ENCODE measurements at places on chromosomes 11 and 22.

- no peak for DNase-seq
Observed at GRCh38 chr11:116657842-116658825, 114.7 kb downstream of the BUD13 start.

DNA sequence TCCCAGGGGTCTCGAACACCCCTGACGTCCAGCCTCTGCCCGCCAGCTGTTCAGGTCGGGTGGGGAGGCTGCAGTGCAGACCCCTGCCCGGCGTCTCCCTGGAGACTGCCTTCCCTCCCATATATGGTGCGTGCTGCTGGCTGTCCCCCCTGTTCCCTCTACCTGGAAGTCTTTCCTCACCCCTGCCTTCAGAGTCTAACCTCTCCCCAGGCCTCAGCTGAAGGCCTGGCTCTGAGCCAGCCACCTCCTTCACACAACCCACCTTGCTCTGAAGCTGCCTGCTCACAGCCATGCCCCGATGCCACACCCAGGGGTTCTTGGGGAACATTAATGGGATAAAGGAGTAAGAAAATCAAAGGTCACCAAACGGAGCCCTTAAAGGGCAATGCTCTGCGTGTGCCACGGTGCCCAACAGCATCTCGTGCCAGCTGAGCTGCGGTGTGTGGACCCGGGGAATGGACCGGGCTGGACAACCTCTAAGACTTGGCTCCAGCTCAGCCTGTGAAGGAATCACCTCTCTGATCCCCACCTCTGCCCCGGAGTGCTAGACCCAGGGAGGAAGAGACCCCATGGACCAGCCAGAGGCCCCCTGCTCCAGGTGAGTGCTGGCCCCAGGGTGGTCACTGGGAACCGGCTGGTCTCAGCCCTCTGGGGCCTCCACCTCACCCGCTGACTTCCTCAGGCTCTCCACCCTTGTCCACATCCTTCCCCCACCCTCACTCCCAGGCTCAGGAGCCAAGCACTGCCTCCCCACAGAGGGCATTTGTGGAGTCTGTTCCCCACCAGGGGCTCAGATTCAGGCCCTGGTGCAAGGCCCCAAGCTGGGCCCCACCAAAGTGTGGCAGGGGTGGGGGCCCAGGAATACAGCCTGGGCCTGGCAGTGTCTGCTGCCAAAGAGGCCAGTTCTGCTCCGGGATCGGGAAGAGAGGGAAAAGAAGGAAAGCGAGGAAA, at the start of gene NLRP6:
TSS of gene NLRP6 (plus strand) at position 407 of the 951 bp plus-strand sequence. CDS start at position 570, 163 bp downstream.
- DNase-seq, result no peak

GRCh38 chr22:46454504-46455269, 82.7 kb downstream of the CELSR1 start:
- DNase-seq, result no peak

DNA sequence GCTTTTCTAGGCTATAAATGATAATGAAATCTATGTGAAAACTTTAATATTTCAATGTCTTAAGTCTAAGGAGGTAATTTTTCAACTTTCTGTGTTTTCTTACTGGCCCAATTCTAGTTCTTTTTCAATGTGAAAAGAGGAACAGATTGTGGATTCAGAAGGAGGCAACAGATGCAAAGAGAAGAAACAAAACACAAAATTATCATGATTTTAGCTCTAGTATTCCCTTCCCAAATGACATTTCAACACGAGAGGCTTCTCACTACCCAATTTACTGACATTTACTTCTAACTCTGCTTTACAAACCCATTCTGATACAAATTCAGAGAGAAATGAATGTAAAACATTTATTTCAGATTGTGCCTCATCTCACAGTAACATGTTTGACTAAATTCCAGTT, 169.4 kb downstream of the WT1 start:
- no peak for DNase-seq

- no peak for DNase-seq
Observed at GRCh38 chr11:6660712-6661111, 5.1 kb upstream of the DCHS1 start.

DNA sequence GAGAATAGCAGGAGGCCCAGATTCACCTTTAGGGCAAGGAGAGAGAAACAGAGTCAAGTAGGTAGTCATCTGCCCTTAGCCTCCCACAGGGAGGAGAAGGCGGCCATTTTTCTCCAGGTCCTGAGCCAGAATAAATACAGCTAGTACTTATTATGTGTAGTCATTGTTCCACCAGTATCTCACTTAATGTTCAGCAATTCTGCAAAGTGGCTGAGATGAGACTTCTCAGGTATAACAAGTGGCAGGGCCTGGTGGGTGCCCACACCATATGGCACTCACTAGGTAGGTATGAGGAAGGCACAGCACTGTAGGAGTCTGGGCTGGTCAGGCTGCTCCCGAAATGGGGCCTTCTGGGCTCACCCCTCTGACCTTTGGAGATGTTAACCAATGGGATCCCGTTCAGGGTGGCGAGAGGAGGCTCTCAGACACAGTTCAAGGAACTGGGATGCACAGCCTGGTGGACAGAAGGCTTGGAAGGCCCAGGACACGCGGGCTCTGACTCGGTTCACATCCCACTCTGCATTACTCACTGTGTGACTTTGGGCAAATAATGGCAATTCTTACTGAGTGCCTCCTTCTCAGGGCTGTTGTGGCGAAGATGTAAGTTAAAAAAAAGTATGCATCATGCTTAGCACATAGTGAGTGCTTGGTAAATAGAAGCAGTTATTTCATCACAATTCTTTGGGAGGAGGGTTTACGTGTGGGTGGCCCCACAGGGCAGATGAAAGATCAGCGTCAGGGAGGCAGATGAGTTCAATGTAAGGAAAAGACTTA, 25.1 kb downstream of the RTN4RL2 start:
- no peak for DNase-seq

GRCh38 chr22:43447380-43447779, 35.6 kb downstream of the MPPED1 start:
- DNase-seq, result no peak

DNA sequence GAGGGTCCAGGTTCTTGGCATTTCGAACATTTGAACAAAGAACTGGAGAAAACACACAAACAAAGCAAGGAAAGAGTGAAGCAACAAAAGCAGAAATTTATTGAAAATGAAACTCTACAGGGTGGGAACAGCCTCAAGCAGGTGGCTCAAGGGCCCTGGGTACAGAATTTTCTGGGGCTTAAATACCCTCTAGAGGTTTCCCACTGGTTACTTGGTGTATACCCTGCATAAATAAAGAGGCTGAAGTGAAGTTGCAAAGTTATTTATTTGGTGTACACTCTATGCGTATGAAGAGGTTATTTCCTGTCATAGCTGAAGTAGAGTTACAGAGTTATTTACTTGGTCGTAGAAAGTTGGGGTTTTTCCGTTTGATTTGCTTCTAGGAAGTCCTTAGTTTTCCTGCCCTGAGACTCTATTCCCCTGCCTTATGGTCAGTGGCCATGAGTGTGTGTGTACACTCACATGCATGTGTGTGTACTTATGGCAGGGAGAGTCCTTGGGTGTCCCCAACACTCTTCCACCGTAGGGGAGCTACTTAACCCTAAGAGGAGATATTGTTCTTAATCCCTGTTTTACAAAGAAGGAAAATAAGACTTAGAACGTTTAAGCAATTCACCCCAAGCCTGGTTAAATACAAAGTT, 5.6 kb upstream of the SMCO4 start:
- DNase-seq, result no peak

DNA sequence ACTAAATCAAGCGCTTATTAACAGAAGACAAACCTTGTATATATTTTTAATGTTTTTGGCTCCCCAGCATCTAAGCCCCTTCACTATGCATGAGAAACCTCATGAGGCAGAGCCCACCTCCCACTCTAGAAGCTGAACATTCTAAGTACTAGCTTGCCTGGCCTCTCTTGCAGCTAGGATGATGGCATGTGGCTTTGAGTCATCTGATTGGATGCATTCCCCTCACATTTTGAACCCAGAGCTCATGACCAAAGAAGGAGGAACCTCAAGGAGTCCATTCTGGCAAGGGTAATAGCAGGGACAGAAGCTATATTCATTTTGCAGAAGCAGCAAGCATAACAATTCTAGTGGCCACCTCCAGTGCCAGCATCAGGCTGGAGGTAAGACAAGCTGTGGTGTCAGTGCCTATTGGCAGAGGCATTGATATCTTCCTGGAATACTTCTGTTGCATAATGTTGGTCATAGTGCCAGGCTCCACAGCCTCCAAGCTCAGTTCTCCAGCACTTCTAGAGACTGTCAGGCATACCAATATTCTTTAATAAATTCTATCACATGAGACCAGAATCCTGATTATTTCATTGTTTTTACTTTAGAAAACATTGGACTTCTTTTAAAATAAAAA, 14.2 kb upstream of the ZC3H12C start:
- no peak for DNase-seq

GRCh38 chr11:128171506-128171905, 415.9 kb downstream of the ETS1 start:
- no peak for DNase-seq

GRCh38 chr11:79244241-79244772, 196.5 kb downstream of the TENM4 start:
- no peak for DNase-seq

DNA sequence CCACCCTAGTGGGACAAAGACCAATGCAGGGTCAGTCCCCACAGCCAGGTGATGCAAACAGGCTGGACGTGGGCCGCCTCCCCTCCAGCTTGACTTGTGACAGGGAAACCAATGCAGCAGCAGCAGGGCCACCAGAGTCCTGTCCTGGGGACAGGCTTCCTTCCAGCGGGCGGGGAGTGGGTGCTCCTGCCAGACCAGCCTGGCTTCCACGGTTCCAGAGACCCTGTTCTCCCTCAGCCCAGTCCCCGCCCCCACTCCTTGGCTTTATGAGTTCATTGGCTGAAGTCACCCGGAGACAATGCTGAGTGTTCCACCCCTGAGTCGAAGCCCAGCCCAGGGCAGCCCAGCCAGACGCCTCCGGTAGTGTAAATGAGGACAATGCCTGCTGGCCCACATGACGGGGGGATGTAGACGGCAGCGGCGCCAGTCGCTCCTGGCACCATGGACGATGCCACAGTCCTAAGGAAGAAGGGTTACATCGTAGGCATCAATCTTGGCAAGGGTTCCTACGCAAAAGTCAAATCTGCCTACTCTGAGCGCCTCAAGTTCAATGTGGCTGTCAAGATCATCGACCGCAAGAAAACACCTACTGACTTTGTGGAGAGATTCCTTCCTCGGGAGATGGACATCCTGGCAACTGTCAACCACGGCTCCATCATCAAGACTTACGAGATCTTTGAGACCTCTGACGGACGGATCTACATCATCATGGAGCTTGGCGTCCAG, at the start of gene TSSK2:
TSS of gene TSSK2 (plus strand) at position 350 of the 726 bp plus-strand sequence. CDS start at position 442, 92 bp downstream.
- DNase-seq, result no peak

DNA sequence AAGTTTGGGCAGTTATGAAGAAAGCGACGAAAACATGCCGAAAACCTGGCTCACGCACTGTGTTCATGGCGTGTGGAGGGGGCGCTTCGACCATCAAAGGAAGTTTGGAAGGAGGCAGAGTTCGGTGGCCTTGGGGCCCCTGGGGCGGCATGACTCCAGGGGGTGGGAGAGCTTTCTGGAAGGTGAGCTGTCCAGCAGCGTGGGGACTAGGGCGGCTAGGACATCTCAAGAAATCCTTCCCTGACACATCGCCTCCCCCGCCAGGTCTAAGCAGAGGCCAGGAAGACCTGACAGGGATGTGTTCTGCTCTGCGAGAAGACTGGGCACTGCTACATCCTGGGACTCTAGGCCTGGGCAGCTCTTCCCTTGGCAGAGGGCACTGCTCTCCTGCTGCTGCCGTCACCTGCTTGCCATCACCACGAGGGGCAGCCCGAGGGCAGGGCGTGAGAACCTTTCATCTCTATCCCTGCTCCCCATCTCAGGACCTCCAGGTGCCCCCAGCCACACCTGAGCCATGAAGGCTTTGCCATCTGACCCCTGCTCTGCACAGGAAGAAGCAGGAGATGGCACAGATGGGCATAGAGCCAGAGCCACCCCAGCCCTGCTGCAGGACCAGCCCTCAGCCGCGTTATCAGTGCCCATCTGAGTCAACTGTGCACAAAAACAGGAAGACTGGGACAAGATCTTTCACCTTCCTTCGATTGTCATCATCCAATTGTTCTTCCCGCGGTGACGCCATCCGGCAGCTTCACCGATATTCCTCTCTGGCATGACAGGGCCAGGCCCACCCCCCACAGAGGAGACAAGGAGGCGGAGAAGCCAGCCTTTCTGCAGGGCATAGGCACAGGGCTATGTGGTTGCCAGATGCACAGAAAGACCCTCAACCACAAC, 12.7 kb downstream of the LINC01488 start:
- DNase-seq, result no peak

GRCh38 chr11:66950112-66950535, 8.1 kb downstream of the PC start:
- DNase-seq, result no peak

- no peak for DNase-seq
Observed at GRCh38 chr11:37942081-37942480, 1344.0 kb upstream of the RAG2 start.

GRCh38 chr11:84724256-84724655, 902.9 kb downstream of the DLG2 start:
- no peak for DNase-seq

- DNase-seq, result no peak
Observed at GRCh38 chr11:1706634-1707400, 9.8 kb downstream of the KRTAP5-6 start.

GRCh38 chr11:68206211-68206610, 6.9 kb downstream of the KMT5B start:
- no peak for DNase-seq

DNA sequence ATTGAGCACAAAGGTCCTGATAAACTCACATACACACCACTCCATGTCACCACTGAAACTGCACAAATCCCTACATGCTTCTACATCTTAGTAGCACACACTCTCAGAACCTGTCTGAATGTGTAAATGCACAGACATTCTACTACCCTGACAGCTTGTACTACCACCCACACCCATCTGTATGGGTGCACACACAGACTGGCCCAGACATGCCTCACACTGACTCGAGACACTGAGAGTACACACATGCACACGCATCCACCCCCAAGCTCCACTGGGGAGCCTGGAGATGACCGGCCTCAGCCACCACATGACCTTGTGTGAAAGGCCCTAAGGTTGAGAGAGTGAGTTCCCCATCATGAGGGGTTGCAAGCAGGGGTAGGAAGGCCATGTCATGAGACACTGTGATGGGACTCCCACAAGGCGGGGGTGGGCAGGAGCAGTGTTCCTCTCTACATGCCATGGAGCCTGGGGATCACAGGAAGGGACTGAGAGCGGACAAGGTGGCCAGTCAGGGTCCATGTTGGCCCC, 28.1 kb downstream of the ARAP1 start:
- DNase-seq, result no peak
